H4 (cell line): ENCODE measurements at places on chromosomes 11 and 22.

GRCh38 chr11:2442589-2442988 lies 1.7 kb downstream of the TRPM5 start:
- DNase-seq, result no peak

- DNase-seq, result no peak
Measured at GRCh38 chr22:33787645-33788456, 132.4 kb downstream of the LARGE1 start.

GRCh38 chr11:15073361-15074205 lies at the start of gene CALCB:
CALCB (plus strand) TSS chr11:15073593; CDS start chr11:15074719, 1,126 bp downstream.
- DNase-seq, result no peak

DNA sequence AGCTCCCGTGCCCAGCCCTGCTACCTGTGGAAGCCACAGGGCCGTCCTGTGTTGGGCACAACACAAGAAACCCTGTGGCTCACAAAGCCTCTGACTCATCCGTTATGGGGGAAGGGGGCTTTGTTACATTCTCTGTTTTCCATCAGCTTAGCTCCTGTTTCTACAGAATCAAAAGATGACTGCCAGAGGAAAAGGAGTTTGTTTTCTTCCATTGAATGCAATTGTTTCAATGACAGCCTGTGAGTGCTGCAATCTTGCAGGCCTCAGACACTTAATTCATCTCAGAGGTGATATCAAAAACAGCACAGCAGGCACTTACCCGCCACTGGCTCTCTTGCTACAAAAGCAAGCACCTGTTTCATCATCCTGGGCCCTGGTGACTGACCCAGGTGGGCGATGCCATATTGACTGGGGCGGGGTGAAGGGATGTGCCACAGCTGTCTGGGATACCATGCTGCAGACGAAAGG lies 194.3 kb downstream of the OPCML start:
- no peak for DNase-seq

- DNase-seq, result no peak
Measured at GRCh38 chr11:110471371-110471770, 41.6 kb downstream of the FDX1 start.

GRCh38 chr11:122676638-122677037 lies 21.1 kb downstream of the UBASH3B start:
- no peak for DNase-seq

DNA sequence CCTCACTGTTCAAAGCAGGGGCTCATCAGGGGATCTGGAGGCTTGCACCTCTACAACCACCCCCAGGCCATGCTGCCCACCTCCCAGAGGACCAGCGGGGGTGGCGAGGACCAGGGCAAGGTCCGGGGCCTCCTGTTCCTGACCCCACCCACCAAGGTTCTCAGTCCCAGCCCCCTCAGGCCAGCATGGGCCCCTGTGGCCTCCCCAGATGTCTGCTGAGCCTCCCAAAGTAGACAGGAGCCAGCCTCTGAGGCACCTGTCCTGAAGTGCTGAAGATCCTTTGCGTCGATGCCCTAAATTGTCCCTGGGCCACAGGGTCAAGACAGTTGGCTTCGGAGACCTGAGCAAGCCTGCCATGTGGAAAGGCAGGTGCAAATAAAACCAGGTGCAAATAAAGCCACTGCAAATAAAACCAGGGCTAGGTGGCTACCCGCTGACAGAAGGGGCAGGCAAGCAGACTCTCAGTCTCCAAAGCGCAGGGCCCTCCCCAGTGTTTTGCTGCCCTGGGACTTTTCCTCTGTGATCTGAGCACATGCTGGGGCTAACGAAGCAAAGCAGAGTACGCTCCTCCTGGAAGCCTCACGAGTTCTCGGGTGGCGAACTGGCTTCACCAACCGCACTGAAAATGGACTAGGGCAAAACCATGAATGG lies 22.4 kb upstream of the ARFGAP3 start:
- no peak for DNase-seq

DNA sequence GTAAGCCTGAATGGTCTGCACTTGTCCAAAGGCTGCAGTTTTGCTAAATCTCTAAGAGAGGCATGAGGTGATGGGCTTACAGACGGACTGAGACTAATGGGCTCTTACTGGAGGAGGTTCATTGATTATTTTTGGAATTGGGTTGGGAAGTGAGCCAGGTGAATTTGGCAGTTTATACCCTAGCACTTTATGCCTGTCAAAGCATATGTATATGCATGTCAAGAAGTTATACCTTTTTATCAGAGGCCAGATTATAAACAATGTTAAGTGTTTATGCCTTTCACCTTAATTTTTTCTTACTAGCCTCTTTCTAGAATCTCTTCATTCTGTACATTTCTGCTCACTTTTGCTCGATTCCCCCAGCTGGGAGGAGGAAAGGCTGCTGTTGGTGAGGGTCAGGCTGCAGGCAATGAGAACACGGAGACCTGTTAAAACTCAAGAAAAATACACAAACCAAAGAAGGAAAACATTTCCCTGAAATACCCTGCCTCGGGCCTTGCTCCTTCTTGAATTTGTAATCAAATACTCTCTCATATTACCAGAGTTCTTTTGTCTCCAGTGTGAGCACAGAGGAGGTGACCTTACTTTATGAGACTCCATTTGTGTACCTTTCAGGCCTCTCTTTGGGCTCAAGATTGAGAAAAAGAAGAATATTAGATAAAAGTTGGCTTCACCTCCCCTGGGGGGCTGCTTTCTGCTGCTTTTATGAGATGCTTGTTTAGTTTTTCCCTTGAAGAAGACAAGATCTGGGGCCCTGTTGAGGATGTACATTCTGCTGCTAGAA lies 19.6 kb downstream of the NAT10 start:
- no peak for DNase-seq

DNA sequence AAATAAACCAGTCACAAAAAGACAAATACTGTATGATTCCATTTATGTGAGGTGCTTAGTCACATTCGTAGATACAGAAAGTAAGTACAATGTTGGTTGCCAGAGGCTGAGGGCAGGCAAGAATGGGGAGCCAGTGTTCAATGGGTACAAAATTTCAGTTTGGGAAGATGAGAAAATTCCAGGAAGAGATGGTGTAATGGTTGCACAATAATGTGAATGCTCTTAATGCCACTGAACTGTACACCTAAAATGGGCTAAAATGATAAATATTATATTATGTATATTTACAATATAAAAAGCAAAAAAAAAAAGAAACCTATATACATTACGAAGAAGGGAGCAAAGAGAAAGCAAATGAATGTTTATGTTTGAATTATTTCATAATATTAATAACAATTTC lies 329.0 kb downstream of the C11orf87 start:
- DNase-seq, result no peak

GRCh38 chr22:30572840-30573593 lies 1.4 kb downstream of the GAL3ST1 start:
- no peak for DNase-seq

DNA sequence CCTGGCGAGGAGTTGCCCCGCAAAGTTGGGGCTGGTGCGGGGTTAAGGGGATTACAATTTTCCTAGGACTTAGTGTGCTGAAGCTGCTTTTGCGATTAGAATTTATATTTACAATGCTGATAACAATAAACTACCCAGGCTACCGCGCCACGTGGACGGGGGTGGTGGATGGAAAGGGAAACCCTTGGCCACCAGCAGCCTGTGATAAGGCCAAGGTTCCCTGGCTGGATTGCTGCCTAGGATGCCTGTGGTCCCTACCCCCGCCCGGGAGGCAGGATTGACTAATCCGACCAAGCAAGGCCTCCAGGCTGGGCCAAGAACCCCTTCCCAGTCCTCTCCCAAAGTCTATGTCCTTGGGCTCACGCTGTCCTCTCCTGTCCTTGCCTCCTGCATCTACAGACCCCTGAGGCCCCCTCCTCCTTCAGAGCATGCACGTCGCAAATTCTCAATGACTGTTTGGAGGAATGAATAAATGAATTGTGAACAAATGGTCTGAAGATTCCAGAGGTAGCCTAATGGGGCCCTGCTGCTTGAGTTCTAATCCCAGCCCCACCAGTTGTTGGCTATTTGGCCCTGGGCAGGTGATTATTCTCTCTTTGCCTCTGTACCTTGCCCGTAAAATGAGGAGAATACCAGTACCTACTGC lies 7.6 kb upstream of the CHKA start:
- no peak for DNase-seq

- no peak for DNase-seq
Measured at GRCh38 chr22:42648368-42649245, 585 bp downstream of the CYB5R3 start.

- DNase-seq, result no peak
Measured at GRCh38 chr11:106496677-106497076, 419.2 kb downstream of the AASDHPPT start.

DNA sequence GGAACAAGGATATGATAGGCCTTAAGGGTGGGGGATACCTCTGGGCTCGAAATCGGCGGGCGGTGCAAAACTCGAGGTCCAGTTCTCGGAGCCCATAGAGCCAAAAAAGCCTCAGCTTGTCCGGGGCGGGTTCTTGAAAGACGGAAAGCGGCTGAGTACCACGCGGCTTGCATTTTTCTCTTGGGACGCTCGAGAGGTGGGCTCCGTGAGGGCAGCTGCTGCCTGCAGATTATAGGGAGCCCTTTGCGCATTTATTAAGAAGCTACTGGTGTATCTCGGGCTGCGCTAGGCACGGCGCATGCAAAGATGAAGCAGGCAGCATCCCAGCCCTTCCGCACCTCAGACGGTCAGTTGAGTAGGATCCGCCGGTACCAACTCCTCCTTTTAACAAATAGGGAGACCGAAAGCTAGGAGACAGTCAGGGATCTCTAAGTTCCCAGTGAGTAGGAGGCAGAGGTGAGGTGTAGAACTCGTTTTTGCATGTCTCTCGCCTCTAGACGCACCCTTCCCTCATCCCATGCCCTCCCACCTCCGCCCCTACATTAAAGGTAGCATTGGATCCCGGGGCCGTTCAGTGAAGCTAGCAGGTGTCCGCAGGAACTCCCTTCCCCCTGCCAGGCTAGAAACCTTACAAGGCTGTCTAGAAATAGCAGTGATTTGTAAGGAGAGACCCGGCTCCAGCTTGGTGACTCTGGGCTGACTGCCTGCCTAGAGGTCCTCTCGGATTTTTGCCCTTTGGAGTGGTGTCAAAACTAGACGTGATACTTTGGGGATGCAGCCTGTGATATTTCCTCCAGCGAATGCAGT lies 768 bp downstream of the LDHA start:
- peak; percentile 23 for DNase-seq

GRCh38 chr11:60396382-60396781 lies at the start of gene MS4A14:
MS4A14 (plus strand) TSS chr11:60396459; CDS start chr11:60396579, 120 bp downstream.
- DNase-seq, result no peak

- DNase-seq, result no peak
Measured at GRCh38 chr22:19174106-19175025, 4.2 kb downstream of the SLC25A1 start.

DNA sequence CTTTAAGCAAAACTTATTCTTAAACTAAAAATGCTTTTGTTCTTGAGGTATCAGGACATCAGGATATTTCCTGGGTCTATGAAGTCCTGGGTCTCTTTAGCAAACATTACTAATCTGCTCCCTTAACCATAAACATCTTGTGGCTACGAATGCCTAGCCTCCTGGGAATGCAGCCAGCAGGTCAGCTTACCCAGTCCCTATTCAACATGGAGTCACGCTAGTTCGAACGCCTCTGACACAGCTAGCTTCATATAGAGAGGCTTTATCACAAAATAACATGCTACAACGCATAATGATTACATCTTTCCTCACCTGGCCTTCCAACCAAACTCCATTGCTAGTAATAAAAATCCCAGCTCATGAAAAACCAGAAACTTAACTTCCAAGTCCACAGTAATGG lies 17.5 kb upstream of the FIBIN start:
- peak; percentile 96 for DNase-seq

DNA sequence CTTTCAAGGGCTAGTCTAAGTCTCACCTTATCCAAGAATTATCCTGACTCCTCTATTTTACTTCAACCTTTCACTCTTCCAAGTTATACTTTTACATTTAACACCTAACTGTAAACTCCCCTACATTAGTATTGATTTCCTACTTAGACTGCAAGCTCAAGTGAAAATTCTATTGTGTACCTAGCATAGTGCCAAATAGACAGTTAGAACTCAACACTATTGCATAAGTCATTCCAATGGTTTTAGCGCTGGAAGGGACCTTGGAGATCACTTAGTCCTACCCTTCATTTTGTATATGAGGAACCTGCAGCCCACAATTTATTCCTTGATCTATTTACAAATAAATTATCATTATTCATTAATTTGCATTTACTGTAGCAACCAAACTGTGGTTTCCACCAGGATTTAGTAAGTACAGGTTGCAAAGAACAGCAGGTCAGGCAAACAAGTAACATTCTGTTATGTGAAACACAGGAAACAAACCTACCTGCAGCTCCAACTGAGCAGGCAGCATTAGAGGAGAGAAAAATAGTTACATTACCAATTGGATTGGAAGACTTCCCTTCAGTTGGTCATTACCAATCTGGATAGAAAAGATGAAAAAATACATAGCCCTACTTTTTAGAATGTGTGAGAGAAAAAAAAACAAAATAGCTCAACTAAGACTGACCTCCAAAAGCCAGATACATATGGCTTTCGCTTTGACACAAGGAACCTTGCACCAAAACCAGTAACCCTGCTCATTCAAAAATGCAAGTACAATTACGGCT lies 33.7 kb upstream of the NFRKB start:
- no peak for DNase-seq

- no peak for DNase-seq
Measured at GRCh38 chr11:19864141-19865140, 151.8 kb downstream of the NAV2 start.

DNA sequence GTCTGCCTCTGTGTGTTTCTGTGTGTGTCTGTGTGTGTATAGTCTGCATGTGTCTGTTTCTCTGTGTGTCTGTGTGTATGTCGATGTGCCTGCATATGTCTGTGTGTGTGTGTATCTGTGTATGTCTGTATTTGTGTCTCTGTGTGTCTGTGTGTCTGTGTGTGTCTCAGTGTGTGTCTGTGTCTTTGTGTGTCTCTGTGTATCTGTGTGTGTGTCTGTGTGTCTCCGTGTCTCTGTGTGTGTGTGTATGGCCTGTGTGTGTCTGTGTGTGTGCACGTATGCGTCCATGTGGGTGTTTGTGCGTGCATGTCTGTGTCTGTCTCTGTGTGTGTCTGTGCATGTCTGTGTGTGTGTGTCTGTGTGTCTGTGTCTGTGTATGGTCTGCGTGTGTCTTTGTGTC lies 439 bp downstream of the SNX32 start:
- DNase-seq, result no peak

DNA sequence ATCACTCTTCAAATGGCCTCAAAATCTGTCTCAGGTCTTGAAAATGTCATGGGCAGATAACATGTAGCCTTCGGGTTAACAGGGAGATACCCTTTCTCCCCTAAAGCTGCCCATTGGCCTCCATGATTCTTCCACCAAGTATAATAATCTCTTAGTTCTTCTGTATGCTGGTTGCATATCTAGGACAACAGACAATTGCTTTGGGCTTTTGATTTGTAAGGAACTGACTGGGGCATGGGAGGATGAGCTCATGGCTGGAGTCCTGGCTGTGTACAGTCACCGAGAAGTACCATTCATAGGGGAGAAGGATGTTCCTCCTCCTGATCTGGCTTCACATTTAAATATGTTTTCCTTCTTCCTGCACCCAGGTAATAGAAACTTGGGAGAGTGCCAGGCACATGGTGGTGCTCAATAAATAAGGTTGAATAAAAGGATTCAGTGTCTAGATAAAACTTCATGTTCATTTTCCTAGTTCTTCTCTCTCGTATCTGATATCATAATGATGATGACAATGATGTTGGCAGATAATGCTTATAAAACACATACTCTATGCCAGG lies 2.8 kb upstream of the AMPD3 start:
- DNase-seq, result no peak

- DNase-seq, result no peak
Measured at GRCh38 chr11:77884186-77884828, 63.4 kb downstream of the AAMDC start.
